COR-L47 (cell line): ENCODE measurements at places on chromosomes 2 and 18.

- no peak for DNase-seq
These were observed 6.9 kb upstream of the CRIM1 start for GRCh38 chr2:36348721-36349120.

DNA sequence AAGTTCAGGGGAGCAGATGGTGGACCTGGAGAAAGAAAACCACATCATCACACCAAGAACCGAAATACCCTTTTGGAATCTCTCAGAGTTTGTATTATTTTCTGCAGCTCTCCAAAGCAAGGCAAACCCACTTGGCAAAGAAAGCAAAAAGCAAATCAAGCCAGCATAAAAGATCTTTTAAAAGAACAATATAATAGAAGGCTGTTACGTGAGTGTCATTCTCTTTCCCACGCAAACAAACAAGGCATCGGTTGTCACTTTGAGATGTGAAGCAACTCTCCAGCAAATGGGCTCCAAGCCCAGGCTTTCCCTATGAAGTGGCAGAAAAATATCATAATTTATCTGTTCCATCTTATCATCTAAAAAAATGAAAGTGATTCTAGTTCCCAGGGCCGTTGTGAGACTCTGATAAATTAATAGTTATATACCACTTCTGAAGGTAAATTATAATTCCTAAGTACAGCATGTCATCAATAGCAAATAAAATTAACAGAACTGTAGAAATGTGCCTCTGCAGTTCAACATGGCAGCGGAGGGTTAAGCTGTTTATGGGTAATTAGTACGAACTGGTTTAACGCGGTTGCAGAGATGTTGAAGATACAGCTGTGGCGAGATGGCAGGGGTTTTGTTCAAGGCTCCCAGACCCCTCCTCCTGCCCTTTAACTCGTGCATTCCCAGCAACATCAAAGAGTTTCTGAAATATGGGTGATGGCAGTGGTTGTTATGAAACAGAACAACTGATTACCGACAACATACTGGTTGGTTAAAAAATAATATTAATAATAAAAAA, 89.2 kb downstream of the EPHA4 start:
- DNase-seq, result no peak

DNA sequence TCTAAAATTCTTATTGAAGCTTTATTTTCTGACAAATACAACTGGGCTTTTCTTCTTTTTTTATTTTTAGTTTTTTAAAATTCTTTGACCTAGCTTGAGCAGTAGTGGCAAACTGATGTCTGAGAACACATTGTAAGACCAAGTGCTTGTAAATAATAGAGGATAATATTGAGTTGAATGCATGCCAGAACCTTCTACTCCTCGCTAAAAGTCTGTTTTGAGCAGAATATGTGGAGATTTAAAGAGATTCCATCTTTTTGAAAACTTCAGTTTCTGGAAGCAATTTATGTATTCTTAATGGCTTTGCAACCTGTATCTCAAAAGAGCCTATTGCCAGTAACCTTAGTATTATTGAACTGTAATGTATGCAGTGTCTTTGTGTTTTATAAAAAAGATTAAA, 148.3 kb downstream of the KCNJ3 start:
- no peak for DNase-seq

GRCh38 chr2:96501471-96501874, 3.7 kb downstream of the NEURL3 start:
- DNase-seq, result no peak

GRCh38 chr2:200618054-200618419, 32.2 kb downstream of the AOX1 start:
- no peak for DNase-seq

DNA sequence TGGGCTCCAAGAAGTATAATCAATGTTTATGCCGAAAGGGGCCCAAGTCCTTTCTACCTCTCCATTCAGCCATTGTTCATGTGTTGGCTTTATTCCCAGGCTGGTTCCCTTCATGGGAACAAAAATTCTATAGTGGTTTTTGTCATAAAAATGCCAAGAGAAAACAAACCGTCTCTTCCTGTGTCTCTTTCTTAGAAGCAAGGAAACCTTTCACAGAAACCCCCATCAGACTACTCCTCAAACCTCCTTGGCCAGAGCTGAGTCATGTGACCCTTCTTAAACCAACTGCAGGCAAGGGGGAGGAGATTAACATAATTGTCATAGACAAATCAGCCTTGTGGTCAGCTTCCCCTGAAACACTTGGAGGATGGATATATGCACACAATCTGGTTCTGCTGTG, 75.1 kb upstream of the TANK start:
- peak; percentile 26 for DNase-seq

GRCh38 chr2:25088817-25089516, 47.1 kb downstream of the EFR3B start:
- DNase-seq, result no peak

GRCh38 chr2:237819231-237819630, 20.7 kb downstream of the RBM44 start:
- DNase-seq, result no peak

DNA sequence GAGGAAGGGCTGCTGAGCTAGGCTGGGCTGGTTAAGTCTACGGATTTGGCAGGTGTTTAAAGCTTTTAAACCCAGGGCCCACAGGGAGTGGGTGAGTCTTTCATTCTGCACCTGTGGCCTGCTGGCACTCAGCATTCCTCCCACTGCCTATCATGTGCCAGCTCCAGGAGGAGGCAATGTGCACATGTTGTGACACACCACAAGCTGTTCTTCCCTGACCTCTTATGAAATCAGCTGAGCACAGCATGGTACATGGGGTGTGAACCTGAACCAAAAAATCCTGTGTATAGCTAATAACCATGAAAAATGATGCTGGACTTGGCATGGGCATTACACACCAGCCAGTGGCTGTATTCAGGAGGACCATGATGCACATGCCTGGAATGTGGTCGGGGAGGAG, 297.9 kb upstream of the MMADHC start:
- peak; percentile 90 for DNase-seq

DNA sequence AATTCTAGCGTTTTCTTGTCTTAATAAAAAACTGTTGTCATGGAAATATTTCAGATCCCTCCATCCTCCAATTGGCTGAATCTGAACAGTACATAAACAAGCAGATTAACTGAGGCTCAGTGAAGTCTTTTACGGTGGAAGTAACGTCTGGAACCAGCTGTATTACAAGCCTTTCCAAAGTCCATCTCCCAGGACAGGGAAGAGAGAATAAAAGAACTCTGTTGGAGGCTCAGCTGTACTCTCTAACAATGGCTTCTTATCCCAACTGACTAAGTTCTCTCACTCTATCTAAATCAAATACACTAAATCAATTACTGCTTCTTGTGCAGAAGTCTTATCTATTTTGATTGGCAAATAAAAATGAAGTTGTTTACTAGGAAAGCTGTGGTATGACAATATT, 19.9 kb upstream of the NEDD4L start:
- DNase-seq, result no peak

GRCh38 chr2:174535083-174535482, 48.3 kb upstream of the GPR155 start:
- DNase-seq, result no peak

- DNase-seq, result no peak
These were observed 19.7 kb upstream of the ATP9B start for GRCh38 chr18:79049506-79049905.

DNA sequence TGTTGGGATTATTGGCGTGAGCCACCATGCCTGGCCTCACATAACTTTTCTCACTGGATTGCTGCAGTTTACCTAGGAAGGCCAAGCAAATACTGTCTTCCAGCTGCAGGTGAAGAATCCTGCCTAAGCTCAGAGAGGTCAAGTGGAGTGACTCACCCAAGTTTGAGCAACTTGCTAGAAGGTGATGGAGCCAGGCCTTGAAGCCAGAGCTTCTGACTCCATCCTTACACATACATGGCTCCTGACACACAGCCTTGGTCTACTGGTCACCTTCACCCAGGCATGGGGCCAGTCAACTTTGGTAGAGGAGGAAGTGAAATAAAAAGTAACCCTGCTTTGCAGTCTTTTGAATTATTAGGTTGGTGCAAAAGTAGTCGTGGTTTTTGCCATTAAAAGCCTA, 93.5 kb downstream of the VWA3B start:
- DNase-seq, result no peak

DNA sequence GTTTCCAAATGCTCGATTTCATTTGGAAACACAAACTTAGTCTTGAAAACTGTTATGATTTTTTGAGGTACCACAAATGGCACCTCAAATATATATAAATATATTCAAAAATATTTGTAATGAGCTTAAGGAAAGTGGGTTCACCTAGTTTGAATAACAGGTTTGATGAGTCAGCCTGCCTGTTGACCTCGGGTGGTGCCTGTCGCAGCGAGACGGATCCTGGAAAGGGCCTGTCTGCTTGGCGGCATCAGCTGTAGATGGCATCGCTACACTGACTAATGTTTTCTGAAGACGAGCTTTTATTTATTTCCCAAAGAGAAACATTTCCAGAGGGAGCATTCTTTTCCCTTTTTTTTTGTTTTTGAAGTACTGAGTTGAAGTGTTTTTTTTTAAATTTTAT, 6.9 kb downstream of the ALLC start:
- DNase-seq, result no peak

DNA sequence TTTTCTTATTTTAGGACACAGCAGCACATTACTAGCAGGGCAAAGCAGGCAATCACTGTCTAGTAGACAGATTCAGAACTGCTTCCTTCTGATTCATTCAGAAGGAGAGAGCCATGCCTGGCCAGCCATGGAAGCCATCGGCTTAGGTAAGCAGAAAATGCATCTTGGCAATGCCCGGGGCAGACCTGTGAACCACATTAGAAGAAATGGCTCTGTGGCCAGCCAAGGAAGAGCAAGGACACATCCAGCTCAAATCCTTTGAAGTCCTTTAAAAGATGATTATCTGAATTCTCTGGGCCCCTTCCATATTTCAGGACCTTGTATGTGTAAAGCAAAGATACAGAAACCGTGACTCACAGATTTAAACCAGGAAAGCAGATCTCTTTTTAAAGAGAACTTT, 227.4 kb downstream of the PID1 start:
- DNase-seq, result no peak

DNA sequence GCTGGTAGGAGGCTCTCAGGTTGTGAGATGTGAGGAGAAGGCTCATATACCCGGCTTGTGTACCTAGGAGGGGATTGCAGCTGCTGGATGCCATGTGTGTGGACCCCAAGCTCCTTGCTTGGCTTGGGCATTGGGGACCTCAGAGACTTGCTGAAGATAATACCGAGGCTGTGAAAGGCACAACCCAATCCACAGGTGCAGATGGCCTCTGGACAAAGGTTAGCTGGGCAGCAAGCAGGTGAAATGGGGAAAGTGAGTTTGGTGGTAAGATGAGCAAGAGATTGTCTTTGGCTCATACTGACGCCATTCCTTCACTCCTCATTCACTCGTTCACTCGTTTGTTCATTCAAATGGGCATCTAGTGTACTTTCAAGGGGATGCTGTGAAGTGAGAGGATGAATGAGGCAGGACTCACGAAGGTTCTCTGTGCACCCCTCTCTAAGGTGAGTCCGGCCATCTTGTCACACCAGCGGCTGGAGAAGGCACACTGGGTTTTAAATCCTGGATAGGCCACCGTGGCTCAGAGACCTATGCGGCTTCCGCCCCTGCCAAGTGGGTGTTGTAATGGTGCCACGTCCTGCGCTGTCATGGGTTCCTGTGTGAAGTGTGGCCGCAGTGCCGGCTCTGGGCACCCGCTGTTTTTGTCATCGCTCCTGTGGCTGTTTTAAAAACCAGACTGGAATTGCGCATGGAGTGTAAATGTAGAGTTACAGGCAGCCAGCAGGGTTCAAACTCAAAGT, 13.7 kb downstream of the FBLN7 start:
- DNase-seq, result no peak

DNA sequence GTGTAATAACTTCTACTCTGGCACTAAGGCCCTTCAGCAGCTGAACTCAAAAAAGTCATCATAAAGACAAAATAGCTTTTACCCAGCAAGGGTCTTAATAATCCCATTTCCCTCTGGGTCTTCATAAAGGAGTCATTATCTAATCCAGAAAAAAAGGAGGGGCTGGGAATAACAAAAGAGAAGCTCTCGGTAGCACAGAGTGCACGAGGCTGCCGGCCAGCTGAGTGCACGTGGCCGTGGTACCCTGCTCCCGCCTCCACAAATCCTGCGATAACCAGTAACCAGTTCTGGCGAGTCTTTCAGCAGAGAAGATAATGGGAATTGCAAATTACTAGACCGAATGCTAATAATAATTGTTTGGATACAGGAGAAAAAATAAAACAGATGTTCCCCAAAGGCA, 7.5 kb downstream of the NRP2 start:
- DNase-seq, result no peak
